ENCODE measurements at places on chromosomes 16 and 17. TPM values are rescaled to one million over a fixed set of nuclear protein-coding genes. Genes with fewer than 3 reads are reported as not detected.

GRCh38 chr16:79483336-79483735 lies 117.2 kb downstream of the MAF start:
- DNase-seq: no peak
- no peak overlapping the region for H3K27ac ChIP-seq
- no peak overlapping the region for H3K4me3 ChIP-seq
- no peaks in the 10 kb centered on the region for H3K27me3 ChIP-seq
- no peaks in the 10 kb centered on the region for H3K36me3 ChIP-seq

DNA sequence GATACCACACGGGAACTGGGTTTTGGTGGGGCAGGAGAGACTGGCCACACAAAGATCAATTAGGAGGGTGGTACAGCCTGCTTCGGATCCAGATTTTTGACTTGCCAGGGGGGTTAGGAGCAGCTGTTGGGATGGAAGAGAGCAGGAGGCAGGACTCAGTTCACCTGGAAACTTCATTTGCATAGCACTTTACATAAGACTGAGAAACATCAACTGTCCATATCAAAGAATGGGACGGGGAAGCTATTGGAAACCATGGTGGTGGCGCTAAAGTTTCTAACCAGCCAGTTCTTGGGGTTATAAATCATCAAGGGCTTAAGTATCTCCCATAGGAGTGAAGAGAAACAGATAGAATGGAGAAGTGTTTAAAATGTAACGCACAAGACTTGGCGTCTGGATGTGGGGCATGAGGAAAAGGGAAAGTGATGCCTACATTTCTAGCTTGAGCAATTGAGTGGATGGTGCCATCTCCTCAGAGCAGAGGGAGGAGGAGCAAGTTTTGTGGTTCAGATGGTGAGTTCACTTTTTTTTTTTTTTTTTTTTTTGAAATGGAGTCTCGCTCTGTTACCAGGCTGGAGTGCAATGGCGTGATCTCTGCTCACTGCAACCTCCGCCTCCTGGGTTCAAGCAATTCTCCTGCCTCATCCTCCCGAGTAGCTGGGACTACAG lies 6.4 kb upstream of the SRCAP start:
- H3K36me3 ChIP-seq: no peaks in the 10 kb centered on the region
- no peak for DNase-seq
- H3K27me3 ChIP-seq: no peaks in the 10 kb centered on the region
- H3K4me1 ChIP-seq: peaks cover 19% of the 10 kb centered on the region

- H3K27me3 ChIP-seq: no peaks in the 10 kb centered on the region
- H3K4me3 ChIP-seq: no peak overlapping the region
- DNase-seq: no peak
- H3K4me1 ChIP-seq: peaks cover 21% of the 10 kb centered on the region
- H3K27ac ChIP-seq: peak overlapping the region; percentile 31
These were observed 152.2 kb upstream of the TBX2 start for GRCh38 chr17:61247439-61247838.

DNA sequence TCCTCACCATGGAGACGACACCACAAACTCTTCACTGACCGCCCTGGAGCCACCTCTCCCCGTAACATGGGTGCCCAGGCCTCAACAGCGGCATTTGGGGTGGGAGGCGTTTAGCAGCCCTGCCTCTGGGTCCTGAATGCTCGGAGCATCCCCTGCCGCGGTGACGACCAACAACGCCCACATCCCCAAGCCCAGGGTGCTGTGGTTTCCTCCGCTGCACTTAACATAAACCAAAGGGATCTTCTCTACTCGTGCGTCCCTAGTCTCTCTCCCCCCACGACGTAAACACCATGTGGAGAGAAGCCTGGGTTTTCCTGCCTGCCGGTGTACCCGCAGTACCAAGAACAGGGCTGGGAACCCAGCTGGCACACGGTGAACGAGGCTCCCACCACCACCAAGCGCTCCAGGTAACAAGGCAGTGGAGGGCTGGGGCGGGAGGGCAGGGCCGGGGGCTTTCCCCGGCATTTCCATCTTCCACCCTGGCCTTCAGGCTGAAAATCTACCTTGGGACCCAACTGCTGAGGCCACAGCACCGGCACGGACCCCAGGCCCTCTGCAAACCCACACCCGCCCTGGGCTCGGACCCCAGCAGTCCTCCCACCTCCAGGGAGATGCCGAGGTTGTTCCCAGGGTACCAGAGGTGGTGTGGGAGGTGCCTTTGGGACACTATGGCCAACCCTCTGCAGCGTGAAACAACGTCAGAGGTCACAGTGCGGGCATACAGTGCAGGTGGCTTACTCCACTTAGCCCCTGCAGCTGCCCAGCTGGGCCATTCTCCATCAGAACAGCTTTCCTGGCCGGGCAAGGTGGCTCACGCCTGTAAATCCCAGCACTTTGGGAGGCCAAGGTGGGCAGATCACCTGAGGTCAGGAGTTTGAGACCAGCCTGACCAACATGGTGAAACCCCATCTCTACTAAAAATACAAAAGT lies 54.3 kb downstream of the TIMM22 start:
- H3K27ac ChIP-seq: peak overlapping the region; percentile 9
- H3K27me3 ChIP-seq: no peaks in the 10 kb centered on the region
- H3K4me3 ChIP-seq: no peak overlapping the region

GRCh38 chr16:7689234-7689633 lies 356.6 kb downstream of the RBFOX1 start:
- no peaks in the 10 kb centered on the region for H3K36me3 ChIP-seq
- H3K4me3 ChIP-seq: no peak overlapping the region
- H3K27me3 ChIP-seq: no peaks in the 10 kb centered on the region
- no peak for DNase-seq
- no peak overlapping the region for H3K27ac ChIP-seq

DNA sequence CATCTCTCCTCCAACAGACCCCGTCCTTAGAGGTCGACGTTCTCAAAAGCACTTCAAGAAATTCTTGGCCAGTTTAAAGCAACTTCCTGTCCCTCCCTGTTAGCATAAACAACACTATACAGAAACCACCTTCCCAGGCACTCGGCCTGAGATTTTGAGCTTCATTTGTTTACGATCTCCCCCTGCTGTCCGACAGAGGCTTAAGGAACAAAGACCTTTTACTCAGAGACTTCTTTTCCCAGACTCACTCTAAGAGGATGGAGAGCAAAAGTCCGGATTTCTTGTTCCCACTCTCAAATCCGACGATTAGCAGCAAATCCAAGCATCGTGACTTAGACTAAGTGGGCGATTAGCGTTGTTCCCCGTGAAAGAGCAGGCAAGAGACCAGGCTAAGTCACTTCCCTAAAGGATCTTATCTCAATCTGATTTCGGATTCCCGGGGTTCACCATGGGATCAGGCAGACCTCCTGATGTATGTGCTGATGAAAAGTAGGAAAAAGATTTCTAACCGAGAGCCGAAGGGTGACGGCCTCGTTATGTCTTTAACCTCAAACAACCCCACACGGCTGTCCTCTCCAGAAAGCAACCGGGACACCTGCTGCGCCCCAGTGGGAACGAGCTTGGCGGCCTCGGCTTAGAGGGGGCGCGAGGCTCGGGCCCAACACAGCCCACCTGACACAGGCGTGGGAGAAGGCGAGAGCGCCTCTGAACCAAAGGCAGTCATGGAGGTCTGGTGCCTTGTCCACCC lies 598 bp downstream of the INPP5K start:
- H3K4me3 ChIP-seq: peak overlapping the region; percentile 81
- H3K4me1 ChIP-seq: peaks cover 52% of the 10 kb centered on the region
- peak overlapping the region; percentile 86 for H3K27ac ChIP-seq
- DNase-seq: peak; percentile 79
- no peaks in the 10 kb centered on the region for H3K27me3 ChIP-seq
- H3K36me3 ChIP-seq: no peaks in the 10 kb centered on the region

DNA sequence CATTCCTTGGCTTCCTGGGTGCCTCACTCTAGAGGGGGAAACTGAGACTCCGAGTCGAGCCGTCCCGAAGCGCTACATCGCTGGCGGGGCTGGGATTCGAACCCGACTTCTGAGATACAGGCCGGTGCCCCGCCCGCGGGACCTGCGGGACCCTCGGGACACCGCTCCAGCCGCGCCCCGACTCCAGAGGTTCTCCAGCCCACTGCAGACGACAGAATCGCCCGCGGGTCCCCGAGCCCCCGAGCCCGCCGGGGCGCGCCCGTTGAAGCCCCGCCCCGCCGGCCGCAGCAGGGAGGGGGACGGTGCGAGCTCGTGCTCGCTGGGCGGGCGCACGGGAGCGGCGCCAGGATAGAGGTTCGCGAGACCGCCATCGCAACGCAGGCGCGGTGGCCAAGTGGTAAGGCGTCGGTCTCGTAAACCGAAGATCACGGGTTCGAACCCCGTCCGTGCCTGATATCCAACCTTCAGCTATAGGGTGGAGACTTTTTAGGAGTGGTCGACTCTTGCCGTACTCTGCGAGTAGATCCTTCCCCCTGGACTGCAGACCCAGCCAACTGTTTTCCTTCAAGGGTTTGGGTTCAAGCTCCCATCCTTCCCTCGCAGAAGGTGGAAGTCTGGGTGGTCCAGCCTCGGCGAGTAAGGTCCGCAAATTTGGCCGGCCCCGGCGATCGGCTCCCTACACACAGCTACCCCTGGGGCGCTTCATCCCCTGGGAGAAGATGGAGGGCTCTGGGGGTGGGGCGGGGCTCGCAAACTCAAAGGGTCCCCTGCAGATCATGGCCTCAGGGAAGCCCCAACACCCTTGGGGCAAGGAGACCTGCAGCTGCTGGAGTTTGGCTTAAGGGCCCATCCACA lies 214.6 kb downstream of the MRTFB start:
- no peaks in the 10 kb centered on the region for H3K27me3 ChIP-seq
- H3K36me3 ChIP-seq: no peaks in the 10 kb centered on the region
- peak overlapping the region; percentile 80 for H3K27ac ChIP-seq
- peaks cover 12% of the 10 kb centered on the region for H3K4me1 ChIP-seq
- DNase-seq: peak; percentile 92
- H3K4me3 ChIP-seq: peak overlapping the region; percentile 94

DNA sequence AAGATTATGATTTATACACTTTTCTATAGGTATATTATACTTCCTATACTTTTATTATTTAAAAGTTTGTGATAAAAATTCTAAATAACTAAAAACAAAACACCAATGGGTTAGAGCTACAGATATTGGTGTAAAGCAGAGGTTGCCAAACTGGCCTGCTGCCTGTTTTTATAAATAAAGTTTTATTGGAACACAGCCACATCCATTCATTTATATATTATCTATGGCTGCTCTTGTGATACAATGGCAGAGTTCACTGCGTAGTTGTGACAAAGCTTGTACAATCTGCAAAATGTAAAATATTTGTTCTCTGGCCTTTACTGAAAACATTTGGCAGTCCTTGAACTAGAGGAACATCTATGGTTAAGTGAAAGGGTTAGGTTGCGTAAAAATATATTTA lies 208.7 kb downstream of the PRKCB start:
- no peak overlapping the region for H3K27ac ChIP-seq
- no peak overlapping the region for H3K4me3 ChIP-seq
- H3K27me3 ChIP-seq: no peaks in the 10 kb centered on the region
- DNase-seq: no peak
- H3K4me1 ChIP-seq: no peaks in the 10 kb centered on the region
- H3K36me3 ChIP-seq: no peaks in the 10 kb centered on the region

DNA sequence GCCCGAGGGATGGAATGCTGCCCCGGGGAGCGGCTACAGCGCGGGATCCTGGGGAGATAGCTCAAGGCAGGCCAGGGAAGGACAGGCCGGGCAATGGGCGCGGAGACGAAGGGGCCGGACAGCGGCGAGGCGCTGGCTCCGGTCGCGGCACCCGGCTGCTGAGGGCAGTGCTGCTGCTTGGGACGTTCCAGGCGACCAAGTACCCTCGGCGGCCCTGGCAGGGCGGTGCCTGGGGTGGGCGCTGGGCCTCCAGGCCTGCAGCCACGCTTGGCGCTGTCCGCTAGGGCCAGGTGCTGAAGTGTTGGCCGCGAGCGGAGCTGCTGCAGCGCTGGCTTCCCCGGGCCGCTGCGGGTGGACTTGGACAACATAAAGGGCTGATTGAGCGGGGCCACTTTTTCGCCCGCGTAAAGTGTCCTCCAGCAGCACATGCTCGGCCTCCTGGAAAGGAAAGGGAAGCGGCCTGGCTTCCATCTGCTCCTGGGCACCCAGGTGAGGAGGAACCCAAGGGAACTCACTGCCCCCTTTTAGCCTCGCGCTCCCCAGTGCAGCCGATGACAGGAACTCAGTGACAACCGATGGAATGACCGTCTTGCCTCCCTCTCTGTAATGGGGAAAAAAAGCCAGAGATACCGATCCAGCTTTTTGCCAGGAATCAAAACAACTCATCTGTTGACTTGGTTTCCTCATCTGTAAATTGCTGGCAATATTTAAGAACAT lies 23.7 kb downstream of the CLEC3A start:
- H3K27ac ChIP-seq: no peak overlapping the region
- H3K27me3 ChIP-seq: peaks cover 38% of the 10 kb centered on the region
- peak; percentile 71 for DNase-seq
- H3K36me3 ChIP-seq: no peaks in the 10 kb centered on the region

DNA sequence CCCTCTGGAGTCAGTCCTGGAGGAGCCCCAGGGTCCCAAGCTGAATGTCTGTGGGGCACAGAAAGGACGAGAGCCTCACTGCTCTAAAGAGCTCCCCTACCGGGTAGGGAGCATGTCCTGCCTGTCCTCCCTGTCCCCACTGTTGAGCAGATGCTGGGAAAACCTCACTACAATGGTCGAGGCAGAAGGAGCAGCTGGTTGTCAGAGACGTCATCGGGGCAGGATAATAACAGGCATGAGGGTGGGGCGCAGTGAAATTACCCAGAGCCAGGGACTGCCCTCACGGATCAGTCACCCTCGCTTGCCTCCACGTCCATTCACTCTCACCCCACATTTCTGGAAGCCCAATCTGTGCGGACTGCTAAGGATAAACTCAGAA lies 538 bp downstream of the TM4SF5 start:
- H3K4me3 ChIP-seq: no peak overlapping the region
- no peaks in the 10 kb centered on the region for H3K27me3 ChIP-seq
- H3K4me1 ChIP-seq: no peaks in the 10 kb centered on the region
- H3K36me3 ChIP-seq: no peaks in the 10 kb centered on the region
- no peak for DNase-seq
- H3K27ac ChIP-seq: no peak overlapping the region

KRTAP1-5 gene
- not detected for polyA plus RNA-seq

KCNH6 gene
- not detected for polyA plus RNA-seq

PITPNM3 gene
- polyA plus RNA-seq: 0.37 TPM

MMP25 gene
- polyA plus RNA-seq: 0.95 TPM

TBC1D3C gene
- not detected for polyA plus RNA-seq

ERN1 gene
- polyA plus RNA-seq: 2.9 TPM

SLC5A11 gene
- not detected for polyA plus RNA-seq

LDHD gene
- 60.7 TPM for polyA plus RNA-seq

NPIPA3 gene
- polyA plus RNA-seq: 2.8 TPM

CSF3 gene
- 0.32 TPM for polyA plus RNA-seq

All from heart right ventricle (tissue), 16 donors.